ENCODE measurements at places on chromosomes 2 and 18.

DNA sequence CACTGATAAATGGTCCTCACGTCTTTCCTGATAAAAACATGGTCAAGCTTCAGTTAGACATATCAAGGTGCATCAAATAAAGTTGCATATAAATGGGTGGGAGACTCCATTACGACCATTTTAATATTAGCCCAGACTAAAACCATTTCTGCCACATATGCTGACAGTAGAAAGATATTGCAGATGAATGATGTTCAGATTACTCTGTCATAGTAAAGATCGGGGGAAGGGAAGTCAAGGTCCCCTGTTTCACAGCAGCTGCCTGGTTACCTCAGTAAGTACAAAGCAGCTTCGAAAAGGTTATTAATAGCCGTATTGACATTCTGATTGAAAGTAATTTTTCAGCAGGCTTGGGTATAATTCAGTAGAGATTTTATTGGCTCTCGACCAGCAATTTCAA lies 927.7 kb upstream of the CDH2 start:
- no peak for DNase-seq

GRCh38 chr2:235979753-235980435 lies 188.3 kb downstream of the GBX2 start:
- DNase-seq, result no peak

GRCh38 chr2:27370816-27371620 lies 602 bp downstream of the SNX17 start:
- DNase-seq, result no peak

DNA sequence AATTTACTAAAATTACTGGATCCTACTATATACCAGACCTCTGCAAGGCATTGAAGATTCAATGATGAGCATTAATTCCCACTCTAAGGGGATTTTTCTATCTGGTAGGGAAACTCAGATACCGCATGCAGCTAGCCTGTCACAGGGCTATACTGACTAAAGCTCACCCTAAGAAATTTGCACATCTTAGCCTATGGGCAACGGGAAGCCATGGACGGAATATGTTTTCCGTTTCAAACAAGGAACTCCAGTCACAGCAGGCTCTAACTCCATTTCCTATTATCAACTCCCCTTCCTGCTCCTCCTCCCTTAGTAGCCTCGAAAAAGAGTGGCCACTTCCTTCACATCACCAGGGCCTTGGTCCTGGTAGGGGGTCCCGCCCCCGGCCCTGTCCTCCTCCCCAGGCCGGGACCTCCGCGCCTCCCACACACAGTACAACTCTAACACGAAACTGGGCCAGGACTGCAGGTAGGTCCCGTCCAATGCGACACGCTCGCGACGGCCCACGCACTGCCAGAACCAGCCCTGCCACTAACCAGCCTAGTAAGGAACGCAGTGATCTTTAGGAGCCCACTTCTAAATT lies 659 bp upstream of the COX5B start:
- no peak for DNase-seq

- DNase-seq, result no peak
These were observed 404.0 kb downstream of the ADCYAP1 start for GRCh38 chr18:1308686-1309085.

- no peak for DNase-seq
These were observed 50.3 kb downstream of the MTERF4 start for GRCh38 chr2:241051578-241052487.

GRCh38 chr2:158649846-158650245 lies 145.3 kb upstream of the DAPL1 start:
- DNase-seq, result no peak

DNA sequence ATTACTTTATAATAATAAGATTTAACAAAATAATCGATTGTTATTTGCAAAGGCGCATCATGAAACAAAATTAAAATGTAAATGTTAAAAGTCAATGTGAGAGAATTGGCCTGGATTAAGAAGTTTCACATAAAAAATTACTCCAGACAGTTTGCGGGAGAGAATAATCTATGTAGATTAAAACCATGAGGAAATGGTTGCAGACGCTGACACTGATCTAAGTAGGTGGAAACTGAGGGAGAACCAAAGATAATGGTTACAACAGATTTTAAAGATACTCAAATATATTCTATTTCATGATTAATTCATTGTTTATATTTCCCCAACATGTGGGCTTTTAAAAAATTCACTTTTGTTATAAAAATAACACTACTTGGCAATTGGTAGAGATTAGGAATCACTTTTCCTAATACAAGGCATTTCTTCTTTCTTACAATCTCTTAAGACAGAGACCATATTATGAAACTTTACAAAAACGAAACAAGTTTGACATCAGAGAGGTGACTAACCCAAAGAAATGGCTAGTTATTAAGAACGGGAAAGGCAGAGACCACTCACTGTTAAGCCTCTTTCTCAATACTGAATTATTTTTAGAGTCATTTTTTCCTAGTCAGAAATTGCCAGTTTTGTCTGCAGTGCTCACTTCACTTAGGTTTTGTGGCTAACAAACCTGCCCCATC lies 1.6 kb downstream of the KANSL1L start:
- no peak for DNase-seq

- DNase-seq, result no peak
These were observed 99.7 kb downstream of the RND3 start for GRCh38 chr2:150387586-150388288.

DNA sequence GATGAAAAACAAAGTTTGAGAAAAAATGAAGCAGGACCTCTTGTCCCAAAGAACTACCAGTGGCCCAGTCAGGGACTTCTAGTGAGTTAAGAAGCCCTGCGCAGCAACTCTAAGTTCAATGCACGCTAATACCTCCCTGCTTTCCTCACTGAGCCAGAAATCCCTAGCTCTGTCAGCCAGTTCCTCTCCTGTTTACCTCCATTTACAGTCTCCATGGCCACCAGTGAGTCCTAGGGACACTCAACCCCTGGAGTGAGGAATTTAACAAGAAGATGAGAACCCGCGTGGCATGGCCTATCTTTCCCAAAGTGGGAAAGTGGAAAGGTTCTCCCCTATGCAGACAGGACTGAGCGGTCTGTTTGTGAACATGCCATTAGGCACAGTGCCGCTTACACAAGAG lies 31.0 kb downstream of the MRPL33 start:
- no peak for DNase-seq

DNA sequence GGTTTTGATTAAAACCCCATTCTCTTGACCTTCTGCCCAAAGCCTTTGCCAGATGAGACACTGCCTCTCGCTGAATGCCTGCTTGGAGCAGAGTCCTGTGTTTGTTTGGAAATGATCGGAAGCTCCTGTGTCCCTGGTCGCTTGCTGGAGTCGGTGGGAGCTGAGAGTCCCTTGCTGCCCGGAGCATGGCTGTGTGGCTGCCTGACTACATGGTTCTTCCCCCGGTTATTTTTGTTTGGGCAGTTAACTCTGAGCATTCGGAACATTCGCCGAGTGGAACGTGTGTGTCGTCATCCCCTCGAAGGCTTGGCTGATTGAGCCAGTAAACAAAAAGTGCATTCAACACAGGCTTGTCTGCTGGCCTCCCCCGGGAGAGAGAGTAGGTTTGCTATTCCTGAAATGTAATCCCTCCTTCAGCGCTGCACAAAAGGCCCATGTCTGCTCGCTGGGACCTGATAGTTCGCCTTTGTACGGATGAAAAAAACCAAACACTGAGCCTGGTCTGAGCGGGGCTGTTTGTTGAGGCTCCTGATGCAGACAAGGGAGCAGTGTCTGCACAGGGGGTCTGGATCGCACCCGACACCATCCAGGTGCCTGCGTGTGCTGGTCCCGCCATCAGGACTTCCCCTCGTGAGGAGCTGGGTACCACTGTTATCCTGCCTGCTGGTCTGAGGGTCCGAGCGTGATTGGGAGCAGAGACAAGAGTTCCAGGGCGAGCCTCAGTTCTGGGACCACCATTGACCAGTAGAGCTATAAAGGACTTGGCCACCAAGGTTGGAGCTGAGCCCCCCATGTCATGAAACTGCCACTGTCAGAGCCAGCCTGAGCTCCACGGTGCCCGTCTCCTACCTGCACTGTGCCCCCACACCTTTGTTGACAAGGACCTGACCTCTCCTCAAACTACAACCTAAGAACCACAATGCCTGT lies 83.8 kb downstream of the AGAP1 start:
- DNase-seq, result no peak

GRCh38 chr2:217058791-217059755 lies 199.2 kb upstream of the TNP1 start:
- DNase-seq, result no peak
